CD4-positive, alpha-beta memory T cell (primary cell): ENCODE measurements at places on chromosomes 11 and 22. TPM values are rescaled to one million over a fixed set of nuclear protein-coding genes. Genes with fewer than 3 reads are reported as not detected.

GRCh38 chr11:66420671-66421476, at the start of gene NPAS4:
Gene NPAS4 (plus strand): TSS chr11:66421035. CDS start chr11:66421180, 145 bp downstream.
- peaks cover 28% of the 10 kb centered on the region for H3K27me3 ChIP-seq
- no peak for DNase-seq
- H3K4me1 ChIP-seq = no peaks in the 10 kb centered on the region
- H3K36me3 ChIP-seq = no peaks in the 10 kb centered on the region
- H3K27ac ChIP-seq = no peak within 1 kb of the TSS

- H3K27ac ChIP-seq = no peak overlapping the region
- no peaks in the 10 kb centered on the region for H3K36me3 ChIP-seq
- H3K27me3 ChIP-seq = peaks cover 8% of the 10 kb centered on the region
- no peaks in the 10 kb centered on the region for H3K4me1 ChIP-seq
Measured at GRCh38 chr22:33057363-33057995, 702 bp downstream of the SYN3 start.

DNA sequence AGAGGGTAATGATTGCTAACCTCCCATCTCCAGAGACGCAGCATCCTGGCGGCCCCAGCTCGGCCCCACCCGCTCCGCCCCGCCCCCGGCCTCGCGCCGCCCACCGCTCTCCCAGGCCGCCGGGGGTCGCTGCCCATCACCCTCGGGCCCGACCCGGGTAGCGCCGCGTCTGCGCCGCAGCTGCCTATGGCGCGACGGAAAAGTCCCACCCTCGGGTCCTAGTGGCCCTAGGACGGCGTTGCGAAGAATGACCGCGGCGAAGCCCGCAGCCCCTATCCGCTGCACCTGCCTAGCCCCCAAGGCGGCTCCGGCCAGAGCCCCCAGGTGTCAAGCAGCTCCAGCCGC, 457 bp downstream of the CPSF7 start:
- peaks cover 81% of the 10 kb centered on the region for H3K4me1 ChIP-seq
- peak overlapping the region; percentile 99 for H3K27ac ChIP-seq
- H3K27me3 ChIP-seq = no peaks in the 10 kb centered on the region
- no peak for DNase-seq
- H3K36me3 ChIP-seq = peaks cover 42% of the 10 kb centered on the region

DNA sequence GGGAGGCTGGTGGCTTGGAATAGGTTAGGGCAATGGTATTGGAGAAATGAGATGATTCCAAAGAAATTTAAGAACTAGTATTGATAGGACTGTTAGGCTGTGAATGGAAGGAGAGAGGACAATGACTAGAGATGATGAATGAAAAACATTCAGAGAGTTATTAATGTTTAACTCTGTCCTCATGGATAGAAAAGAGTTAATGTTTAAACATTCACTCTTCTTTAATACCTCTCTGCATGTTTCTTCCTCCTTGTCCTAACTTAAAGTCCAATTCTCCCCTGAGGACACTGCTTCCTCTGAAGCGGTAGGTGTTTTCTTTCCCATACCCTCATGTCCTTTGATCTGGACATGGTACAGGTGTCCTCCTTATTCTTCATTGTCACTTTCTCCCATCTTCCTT, 13.4 kb downstream of the CHEK1 start:
- no peaks in the 10 kb centered on the region for H3K27me3 ChIP-seq
- H3K36me3 ChIP-seq = no peaks in the 10 kb centered on the region
- DNase-seq = no peak
- no peak overlapping the region for H3K27ac ChIP-seq

- no peak overlapping the region for H3K4me3 ChIP-seq
- H3K27me3 ChIP-seq = no peaks in the 10 kb centered on the region
- no peaks in the 10 kb centered on the region for H3K36me3 ChIP-seq
- H3K27ac ChIP-seq = no peak overlapping the region
Measured at GRCh38 chr11:69868006-69868810, 49.0 kb upstream of the FGF3 start.

GRCh38 chr11:12130180-12130980, 20.0 kb downstream of the MICAL2 start:
- H3K27me3 ChIP-seq = no peaks in the 10 kb centered on the region
- H3K36me3 ChIP-seq = no peaks in the 10 kb centered on the region
- no peak overlapping the region for H3K4me3 ChIP-seq
- peaks cover 19% of the 10 kb centered on the region for H3K4me1 ChIP-seq
- no peak overlapping the region for H3K27ac ChIP-seq
- DNase-seq = no peak

- DNase-seq = no peak
- H3K27me3 ChIP-seq = no peaks in the 10 kb centered on the region
- H3K27ac ChIP-seq = peak overlapping the region; percentile 57
- H3K36me3 ChIP-seq = peaks cover 19% of the 10 kb centered on the region
- peaks cover 92% of the 10 kb centered on the region for H3K4me1 ChIP-seq
Measured at GRCh38 chr11:3834664-3835461, 5.9 kb downstream of the RHOG start.

- no peak for DNase-seq
- H3K27ac ChIP-seq = no peak overlapping the region
- H3K4me3 ChIP-seq = no peak overlapping the region
Measured at GRCh38 chr11:34856251-34856650, 59.9 kb downstream of the APIP start.

DNA sequence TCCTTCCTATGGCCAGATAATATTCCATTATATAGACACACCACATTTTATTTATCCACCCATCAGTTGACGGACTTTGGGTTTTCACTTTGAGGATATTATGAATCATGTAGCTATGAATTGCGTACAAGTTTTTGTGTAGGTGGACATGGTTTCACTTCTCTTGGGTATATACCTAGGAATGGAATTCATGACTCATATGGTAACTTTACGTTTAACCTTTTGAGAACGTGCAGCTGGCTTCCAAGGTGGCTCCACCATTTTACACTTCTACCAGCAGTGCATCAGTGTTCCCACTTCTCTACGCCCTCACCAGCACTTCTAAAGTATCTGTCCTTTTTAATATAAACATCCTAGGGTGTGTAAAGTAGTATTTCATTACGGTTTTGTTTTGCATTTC, 112.0 kb downstream of the PLEKHA7 start:
- no peaks in the 10 kb centered on the region for H3K27me3 ChIP-seq
- no peaks in the 10 kb centered on the region for H3K36me3 ChIP-seq
- H3K27ac ChIP-seq = no peak overlapping the region
- DNase-seq = no peak
- peaks cover 14% of the 10 kb centered on the region for H3K4me1 ChIP-seq
- no peak overlapping the region for H3K4me3 ChIP-seq

DNA sequence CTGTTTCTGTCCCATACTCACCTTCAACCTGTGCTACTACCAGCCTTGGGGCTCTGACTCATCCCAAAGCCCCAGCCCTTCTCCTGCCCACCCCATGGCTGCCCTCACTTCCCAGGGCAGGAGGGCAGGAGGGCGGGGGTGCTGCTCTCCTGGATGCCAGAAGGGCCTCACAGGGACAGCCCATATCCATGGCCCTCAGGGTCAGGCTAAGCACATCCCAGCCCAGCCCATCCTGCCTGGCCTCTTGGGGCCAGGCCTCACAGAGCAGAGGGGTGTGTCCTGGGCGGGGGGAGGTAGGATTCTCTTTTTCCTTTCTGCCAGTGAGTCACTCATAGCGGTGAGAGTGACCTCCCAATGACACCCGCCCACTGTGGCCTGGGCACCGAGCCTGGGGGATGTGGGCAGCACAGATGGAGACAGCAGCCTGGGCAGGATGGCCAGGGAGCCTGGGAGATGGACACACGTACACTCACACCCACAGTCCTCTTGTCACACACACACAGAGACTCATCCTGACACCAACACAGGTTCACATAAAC, 2.4 kb downstream of the LTBP3 start:
- H3K4me1 ChIP-seq = peaks cover 83% of the 10 kb centered on the region
- no peak for DNase-seq
- H3K27ac ChIP-seq = peak overlapping the region; percentile 39
- no peak overlapping the region for H3K4me3 ChIP-seq

- peaks cover 16% of the 10 kb centered on the region for H3K27me3 ChIP-seq
- no peak overlapping the region for H3K4me3 ChIP-seq
- no peaks in the 10 kb centered on the region for H3K4me1 ChIP-seq
- DNase-seq = no peak
Measured at GRCh38 chr11:69698362-69698761, 5.5 kb downstream of the FGF19 start.

DNA sequence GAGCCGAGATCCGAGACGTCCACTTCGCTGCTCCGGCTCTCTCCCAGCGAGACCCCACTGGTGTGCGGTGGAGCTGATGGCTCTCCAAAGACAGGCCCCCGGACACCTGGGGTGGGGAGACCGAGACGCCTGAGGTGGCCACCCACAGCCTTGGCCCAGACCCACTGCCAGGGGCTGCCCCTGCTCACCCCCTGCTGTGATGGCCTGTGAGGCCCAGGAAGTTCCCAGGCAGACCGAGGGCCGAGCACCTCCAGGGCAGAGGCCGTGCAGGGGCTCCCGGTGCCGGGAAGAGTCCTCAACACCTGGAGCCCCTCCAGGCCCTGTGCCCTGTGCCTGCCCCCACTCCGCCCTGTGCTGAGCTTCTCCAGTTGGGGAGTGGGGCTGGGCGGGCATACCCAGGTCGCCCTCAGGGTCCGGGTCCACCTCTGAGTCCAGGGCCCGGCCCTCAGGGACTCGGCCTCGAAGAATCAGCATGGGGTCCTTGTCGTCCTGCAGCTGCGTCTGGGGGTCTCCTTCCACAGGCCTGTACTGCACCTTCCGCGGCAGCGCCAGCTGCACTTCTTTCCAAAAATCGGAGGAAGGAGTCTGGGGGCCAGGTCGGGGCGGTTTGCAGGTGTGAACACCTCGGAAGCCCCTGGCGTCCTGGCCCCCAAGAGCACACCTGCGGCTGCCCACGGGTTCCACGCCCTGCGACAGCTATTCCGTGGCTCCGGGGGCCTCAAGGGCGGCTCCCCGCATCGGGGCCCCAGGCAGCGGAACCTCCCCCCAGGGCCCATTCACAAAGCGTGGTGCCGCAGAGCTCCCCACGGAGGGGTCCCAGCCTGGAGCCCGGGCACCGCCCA, 8.6 kb downstream of the SIGIRR start:
- no peak overlapping the region for H3K4me3 ChIP-seq
- H3K27ac ChIP-seq = peak overlapping the region; percentile 52
- DNase-seq = no peak
- peaks cover 11% of the 10 kb centered on the region for H3K36me3 ChIP-seq

DNA sequence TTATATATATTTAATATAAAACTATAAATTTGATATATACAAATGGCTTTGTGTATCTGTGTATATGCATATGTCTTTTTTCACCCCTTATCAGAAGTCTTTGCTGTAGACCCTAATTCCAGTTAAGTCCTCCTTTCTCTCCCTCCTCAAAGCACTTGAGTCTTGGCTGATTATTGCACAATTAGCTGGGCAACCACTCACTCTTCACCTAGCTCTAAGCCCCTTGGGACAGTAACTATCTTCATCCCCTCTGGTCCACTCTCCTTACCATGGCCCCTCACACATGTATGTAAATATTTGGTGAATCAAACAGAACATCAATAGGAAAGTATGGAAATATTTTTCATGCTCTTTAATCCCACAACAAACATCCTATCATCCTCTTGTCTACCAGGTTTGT, 909 bp upstream of the OR5B21 start:
- DNase-seq = no peak
- H3K4me1 ChIP-seq = no peaks in the 10 kb centered on the region
- H3K36me3 ChIP-seq = no peaks in the 10 kb centered on the region
- H3K27me3 ChIP-seq = no peaks in the 10 kb centered on the region
- no peak overlapping the region for H3K4me3 ChIP-seq

GRCh38 chr22:48943567-48944432, 883.9 kb downstream of the BRD1 start:
- no peaks in the 10 kb centered on the region for H3K27me3 ChIP-seq
- DNase-seq = no peak
- H3K4me1 ChIP-seq = no peaks in the 10 kb centered on the region
- no peaks in the 10 kb centered on the region for H3K36me3 ChIP-seq

The OR51B2 gene
- total RNA-seq = not detected

The PLCB3 gene
- total RNA-seq = 10.8 TPM

The USP2 gene
- 0.22 TPM for total RNA-seq

The DENND5A gene
- 61.9 TPM for total RNA-seq

The XKR3 gene
- not detected for total RNA-seq

The CYP2D6 gene
- 10.7 TPM for total RNA-seq
